ENCODE measurements at places on chromosomes 1 and 21. TPM values are rescaled to one million over a fixed set of nuclear protein-coding genes. Genes with fewer than 3 reads are reported as not detected.

PRDX6 gene
- total RNA-seq: 603 TPM

ALPL gene
- 0.12 TPM for total RNA-seq

OR2G6 gene
- total RNA-seq: not detected

CELA3B gene
- total RNA-seq: not detected

OR2M3 gene
- total RNA-seq: not detected

HMGCS2 gene
- total RNA-seq: not detected

OR14K1 gene
- total RNA-seq: not detected

CD5L gene
- total RNA-seq: not detected

MANEAL gene
- 3.4 TPM for total RNA-seq

IGSF8 gene
- 23.1 TPM for total RNA-seq

CTSE gene
- not detected for total RNA-seq

ADCY10 gene
- not detected for total RNA-seq

ZNF697 gene
- total RNA-seq: 3.2 TPM

ITLN2 gene
- not detected for total RNA-seq

HIVEP3 gene
- total RNA-seq: 0.20 TPM

ETV3L gene
- not detected for total RNA-seq

ALDH9A1 gene
- total RNA-seq: 78.5 TPM

TRABD2B gene
- 1.3 TPM for total RNA-seq

MNDA gene
- not detected for total RNA-seq

OLIG2 gene
- not detected for total RNA-seq

IGSF3 gene
- total RNA-seq: 1.7 TPM

URB1 gene
- total RNA-seq: 25.4 TPM

PTBP2 gene
- total RNA-seq: 13.0 TPM

RNASEL gene
- 7.6 TPM for total RNA-seq

NTMT2 gene
- not detected for total RNA-seq

HSF2BP gene
- total RNA-seq: 1.1 TPM

Data from NCI-H460 (cell line).